ENCODE measurements at places on chromosomes 13 and 19.
A peak's percentile ranks its signal among the peaks of the same experiment; 100 is the strongest.

GRCh38 chr13:89432997-89433396 lies 1761.8 kb downstream of the SLITRK5 start:
- DNase-seq: no peak

DNA sequence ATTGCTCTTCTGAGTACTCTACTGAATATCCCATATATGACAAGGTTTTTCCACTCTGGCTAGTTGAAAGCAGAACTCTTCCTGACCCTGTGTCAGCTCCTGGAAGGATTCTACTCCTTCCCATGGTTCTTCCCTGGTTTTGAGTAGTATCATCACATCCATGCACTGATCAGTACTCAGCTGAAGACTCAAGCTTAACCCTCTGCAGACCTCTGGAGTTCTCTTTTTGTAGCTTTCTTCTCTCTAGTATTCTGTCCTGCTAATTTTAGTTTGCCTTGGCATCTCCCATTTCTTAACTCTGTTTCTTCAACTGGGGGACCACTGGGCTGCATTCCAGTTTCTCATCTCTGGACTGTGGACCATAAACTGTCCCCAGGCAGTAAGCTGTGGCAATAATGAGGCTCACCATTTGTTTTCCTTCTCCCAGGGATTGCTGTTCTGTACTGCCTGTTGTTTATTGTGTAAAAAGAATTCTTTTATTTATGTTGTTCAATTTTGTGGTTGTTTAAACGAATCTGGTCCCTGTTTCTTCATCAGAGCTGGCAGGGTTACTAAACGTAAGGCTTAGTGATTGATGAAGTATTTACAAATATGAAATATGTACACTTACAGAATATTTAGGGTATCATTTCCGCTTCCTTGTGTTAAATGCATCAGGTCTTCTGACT lies 19.7 kb downstream of the LPAR6 start:
- no peak for DNase-seq

DNA sequence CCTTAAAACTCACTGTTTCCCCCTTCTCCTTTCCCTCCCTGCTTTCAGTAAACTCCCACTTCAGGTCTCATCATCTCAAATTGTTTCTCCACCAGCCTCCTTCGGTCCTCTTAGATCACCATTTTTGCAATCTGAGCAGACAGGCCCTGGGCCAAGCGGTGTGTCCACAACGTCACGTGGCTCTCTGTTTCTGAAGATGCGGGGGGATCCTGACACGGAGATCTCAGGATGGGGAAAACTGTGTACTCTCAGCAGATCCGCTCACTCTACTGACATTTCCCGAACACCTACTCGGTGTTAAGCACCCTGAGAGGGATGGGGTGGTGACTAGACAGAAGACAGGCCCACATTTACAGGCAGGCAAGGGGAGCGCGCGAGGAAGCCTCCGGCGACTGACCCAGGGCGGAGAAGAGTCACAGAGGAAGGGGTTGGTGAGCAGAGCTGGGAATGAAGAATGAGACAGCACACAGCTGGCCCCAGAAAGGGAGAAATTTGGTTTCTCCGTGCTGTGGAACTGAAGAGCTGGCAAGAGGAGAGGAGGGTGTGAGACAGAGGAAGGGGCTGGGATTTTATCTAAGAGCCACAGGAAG lies 38.8 kb downstream of the SERP2 start:
- no peak for DNase-seq

DNA sequence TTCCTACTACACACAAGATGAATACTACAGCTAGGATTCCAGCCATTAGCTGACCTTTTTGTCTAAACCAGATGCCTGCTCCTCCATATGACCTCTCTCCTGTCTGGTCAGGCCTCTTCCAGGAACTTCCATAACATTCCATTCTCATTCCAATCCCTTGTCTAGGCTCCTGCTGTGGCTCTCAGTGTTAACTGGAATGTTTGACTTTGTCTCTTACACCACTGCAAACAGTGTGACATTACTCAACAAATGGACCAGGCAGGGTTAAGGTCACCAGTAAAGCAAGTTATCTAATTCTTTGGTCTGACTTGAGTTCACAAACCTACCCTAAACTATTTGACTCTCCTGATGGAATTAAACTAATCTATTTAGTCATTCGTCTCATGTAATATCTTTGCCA lies 2.1 kb upstream of the GPC6 start:
- peak; percentile 89 for DNase-seq

GRCh38 chr19:29806098-29806866 lies 5.5 kb upstream of the CCNE1 start:
- peak; percentile 41 for DNase-seq

DNA sequence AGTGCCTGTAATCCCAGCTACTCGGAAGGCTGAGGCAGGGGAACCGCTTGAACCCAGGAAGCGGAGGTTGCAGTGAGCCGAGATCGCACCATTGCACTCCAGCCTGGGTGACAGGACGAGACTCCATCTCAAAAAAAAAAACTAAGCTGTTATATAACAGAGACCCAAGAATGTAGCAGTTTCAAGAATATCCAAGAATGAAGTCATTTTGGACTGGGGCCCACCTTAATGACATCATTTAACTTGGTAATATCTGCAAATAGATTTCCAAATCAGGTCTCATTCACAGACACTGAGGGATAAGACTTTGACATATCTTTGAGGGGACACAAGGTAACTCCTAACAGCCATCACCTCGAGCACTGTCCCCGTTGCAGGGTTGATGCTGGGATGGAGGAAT lies 36.5 kb upstream of the MRI1 start:
- DNase-seq: peak; percentile 79

GRCh38 chr13:79631051-79631659 lies 150.2 kb downstream of the NDFIP2 start:
- peak; percentile 49 for DNase-seq

DNA sequence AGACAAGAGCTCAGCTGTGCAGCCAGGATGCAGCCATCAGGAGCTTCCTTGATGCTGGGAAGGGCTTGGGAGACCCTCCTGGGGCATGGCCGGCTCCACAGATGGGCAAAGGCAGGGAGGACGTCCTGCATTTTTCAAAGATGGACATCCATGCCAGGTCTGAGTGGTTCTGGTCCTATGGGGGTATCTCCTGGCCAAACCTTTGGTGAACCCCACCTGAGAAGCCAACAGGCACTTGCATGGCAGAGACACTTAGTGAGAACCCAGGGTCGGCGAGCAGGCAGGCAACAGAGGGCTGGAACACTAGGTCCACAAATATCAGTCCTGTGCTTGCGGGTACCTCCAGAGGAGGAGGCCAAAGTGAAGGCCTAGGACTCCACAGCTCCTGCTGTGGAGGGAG lies 70.0 kb downstream of the KCTD15 start:
- no peak for DNase-seq

DNA sequence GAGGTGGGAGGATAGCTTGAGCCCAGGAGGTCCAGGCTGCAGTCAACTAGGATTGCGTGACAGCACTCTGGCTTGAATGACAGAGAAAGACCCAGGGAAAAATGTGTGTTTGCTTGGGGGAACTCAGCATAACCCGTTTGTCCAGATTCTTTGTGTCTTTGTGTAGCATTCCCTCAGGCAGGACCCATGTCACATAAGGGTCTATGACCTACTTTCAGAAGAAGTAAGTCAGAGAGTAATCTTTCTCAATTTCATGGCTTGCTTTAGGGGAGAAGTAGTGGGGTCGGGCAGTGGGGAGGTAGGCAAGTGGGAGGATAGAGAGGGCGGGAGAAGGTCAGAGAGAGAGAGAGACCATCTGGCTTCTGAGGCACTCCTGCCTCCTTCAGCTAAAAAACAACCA lies 11.9 kb upstream of the PSPC1 start:
- no peak for DNase-seq

DNA sequence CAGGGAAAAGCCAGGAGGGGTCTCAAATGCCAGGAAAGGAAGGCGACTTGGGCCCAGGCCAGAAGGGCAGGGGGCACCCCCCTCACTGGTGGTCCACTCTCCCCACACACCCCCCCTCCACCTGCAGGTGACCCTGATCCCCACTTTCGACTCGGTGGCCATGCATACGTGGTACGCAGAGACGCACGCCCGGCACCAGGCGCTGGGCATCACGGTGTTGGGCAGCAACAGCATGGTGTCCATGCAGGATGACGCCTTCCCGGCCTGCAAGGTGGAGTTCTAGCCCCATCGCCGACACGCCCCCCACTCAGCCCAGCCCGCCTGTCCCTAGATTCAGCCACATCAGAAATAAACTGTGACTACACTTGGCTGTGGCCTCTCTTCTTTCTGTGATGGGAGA lies 14.9 kb downstream of the MAP1S start:
- DNase-seq: no peak

DNA sequence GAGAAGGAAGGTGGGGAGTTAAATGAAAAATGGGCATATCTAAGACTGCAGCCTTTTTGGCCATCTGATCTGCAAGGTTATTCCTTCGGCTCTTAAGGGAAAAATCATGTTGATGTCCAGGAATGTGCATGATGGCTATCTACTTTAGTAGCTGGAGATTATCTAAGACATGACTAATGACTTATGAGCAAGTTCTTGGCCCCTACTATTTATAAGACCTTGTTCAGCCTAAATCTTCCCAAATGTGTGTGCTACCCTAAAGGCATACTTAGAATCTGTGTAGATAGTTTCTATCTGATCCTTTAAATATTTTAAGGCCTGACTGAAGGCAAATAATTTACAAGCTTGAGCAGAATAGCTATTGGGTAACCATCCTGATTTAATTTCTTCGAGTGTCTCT lies 41.8 kb upstream of the CD177 start:
- DNase-seq: no peak

DNA sequence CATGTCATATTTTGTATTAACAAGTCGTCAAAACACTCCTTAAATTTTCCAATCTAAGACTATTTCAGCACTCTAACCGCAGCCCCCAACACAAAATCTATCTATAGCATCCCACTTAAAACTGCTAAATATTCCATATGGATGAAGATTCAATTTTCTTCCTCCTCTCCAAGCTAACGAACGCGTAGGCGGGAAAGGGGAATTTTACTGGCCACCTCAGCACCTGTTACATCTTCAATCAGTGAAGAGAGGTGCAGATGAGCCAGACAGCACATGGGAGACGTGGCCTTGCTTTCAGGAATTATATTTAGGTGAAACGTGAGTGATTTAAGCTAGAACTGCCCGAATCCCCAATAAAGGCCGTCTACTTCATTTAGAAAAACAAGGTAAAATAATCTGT lies 1.1 kb downstream of the RBM26 start:
- DNase-seq: no peak

DNA sequence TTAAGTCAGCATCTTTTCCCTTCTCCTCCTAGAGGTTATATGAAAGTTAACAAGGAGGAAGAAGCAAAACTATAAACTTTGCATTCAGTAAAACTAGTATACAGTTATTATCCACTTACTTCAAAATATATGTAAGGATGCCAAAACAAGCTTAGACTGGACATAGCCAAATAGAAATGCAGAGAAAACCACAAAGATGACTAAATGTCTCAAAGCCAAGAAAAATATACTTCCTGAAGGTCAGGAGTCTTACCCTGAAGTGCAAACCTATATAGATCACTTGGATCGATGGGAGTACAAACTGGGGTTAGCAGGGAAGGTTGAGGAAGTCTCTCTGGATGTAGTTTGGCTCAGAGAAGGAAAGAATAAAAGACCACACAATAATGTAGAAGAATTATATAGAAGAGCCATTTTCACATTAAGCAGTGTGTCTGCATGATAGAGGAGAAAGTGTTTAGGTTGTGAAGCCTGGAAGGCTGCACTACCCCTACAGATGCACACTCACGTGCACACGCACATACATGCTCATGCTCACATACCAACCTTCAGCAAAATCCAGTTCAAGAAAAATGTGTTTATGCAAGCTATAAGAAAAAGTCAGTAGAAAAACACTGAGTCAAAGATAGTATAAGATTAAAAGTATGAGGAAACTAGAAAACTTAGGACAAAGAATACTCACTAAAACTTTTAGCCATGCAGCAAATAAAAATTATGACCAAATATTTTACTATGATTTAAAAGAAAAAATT lies 112.1 kb upstream of the RXFP2 start:
- peak; percentile 58 for DNase-seq

GRCh38 chr19:48452289-48453190 lies 2.8 kb upstream of the KCNJ14 start:
- DNase-seq: no peak

- no peak for DNase-seq
These were observed 583 bp downstream of the FGF14 start for GRCh38 chr13:102401265-102401664.

DNA sequence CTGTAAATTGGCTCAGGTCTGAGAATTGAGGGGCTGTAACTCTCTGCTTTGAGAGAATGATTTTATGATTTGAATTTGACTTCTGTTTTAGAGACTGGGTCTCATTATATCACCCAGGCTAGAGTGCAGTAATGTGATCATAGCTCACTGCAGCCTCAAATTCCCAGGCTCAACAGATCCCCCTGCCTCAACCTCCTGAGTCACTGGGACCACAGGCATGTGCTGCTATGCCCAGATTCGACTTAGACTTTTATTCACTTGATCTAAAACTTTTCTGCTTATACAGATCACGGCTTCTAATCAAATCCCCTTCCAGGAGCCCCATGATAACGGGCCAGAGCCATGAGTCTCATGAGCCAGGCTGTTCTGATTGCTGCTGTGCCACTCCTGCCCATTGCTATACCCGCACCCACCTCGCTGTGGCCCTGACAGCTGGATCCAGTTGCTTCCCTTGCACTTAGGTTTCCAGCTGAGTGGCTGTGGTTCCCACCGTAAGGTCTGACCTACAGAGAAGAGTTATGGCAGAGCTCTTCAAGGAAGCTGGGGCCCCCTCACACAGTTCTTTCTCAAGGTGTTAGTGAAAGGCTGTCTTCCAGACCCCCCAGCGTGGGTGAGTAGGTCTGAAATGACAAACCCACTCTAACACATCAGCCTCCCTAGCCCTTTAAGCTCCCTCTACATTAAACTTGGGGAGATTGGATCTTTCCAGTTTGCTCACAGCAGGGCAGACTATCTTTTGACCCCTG lies 251.2 kb upstream of the SGCG start:
- peak; percentile 60 for DNase-seq

DNA sequence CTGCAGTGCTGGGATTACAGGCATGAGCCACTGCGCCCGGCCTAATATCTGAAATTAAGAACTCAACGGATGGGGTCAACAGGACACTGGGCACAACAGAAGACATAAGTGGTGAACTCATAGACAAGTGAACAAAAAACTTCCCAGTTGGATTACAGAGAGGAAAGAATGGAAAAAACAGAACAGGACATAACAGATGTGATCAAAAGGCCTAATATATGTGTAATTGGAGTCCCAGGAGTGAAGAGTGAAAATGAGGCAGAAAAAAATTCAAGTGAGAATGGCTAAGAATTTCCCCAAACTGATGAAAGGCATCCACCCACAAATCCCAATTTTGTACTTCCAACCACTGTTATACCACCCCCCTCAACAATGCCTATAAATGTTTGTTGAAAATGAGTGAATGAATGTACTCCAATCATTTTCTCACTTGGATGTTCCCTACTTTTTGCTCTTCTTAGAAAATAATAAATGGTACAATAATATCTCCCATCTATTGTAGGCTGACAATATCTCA lies 18.3 kb upstream of the ANGPTL8 start:
- DNase-seq: no peak

DNA sequence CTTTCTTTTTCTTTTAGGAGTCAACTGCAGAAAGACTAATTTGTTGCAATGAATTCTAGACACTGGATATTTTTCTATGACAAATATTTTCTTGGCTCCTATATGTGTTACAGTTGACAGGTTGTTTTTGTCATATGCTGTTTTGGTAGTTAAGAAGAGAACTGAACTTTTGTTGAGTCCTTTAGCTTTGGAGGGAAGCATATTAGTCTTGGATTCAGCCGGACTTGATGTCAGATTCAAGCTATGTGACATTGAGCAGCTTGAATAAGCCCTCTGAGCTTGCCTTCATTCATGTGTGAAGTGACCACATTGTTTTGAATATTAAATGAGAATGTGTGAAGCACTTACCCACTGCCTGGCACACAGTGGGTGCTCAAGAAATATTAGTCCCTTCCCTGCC lies 181.9 kb upstream of the RNF113B start:
- DNase-seq: no peak
